Germinal center (tissue), 1 donor: ENCODE measurements at places on chromosomes 7 and 10.

GRCh38 chr7:54546081-54546985, 4.2 kb downstream of the VSTM2A start:
- peak; percentile 17 for DNase-seq

- DNase-seq, result peak; percentile 59
These were observed 835 bp downstream of the COMMD3 start for GRCh38 chr10:22317076-22317370.

GRCh38 chr7:93352881-93353280, 120.7 kb downstream of the VPS50 start:
- no peak for DNase-seq

- DNase-seq, result no peak
These were observed 38.8 kb upstream of the ASL start for GRCh38 chr7:66036788-66037187.

GRCh38 chr10:121579656-121580055, 18.6 kb downstream of the FGFR2 start:
- DNase-seq, result no peak

- no peak for DNase-seq
These were observed 327.2 kb downstream of the DNAJB6 start for GRCh38 chr7:157664034-157664433.
